ENCODE measurements at places on chromosomes 3 and 15.
A peak's percentile ranks its signal among the peaks of the same experiment; 100 is the strongest.

DNA sequence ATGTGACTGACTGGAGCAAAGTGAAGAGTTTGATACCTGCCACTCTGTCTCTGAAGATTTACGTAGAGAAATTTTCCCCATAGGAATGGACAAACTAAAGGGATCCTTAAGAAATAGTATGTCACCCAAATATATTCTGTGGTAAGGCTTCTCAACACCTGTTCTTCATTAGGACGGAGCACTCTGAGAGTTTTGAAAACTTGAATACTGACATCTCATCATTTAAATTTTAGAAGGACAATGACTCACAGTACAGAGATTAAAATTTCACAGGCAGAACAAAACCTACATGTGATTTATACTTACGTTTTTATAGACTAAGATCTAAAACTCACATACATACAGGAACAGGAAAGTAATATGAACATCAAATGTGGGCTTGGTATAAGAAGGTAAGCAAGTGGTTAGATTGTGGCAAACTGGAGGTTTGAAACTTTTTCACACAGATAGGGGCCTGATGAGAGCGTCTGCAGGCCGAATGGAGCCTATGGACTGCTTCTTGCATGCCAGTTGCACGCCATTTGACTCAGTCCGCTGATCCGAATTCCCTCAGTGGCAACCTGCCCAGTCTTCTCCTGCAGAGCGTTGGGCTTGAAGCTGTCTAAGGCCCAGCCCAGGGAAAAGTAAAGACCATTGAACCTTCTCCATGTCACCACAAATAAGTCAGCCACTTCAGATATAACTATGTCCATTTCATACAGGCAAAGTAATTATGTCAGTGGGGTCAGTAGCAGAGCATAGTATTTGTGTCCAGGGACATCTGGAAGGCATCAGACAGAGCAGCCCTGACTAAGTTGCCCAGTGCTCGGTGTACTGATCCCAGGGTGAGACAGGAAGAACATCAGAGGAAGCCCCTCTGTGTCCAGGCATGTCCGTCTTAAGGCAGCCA is 45.7 kb downstream of the ZBTB38 start:
- DNase-seq, result peak; percentile 58

DNA sequence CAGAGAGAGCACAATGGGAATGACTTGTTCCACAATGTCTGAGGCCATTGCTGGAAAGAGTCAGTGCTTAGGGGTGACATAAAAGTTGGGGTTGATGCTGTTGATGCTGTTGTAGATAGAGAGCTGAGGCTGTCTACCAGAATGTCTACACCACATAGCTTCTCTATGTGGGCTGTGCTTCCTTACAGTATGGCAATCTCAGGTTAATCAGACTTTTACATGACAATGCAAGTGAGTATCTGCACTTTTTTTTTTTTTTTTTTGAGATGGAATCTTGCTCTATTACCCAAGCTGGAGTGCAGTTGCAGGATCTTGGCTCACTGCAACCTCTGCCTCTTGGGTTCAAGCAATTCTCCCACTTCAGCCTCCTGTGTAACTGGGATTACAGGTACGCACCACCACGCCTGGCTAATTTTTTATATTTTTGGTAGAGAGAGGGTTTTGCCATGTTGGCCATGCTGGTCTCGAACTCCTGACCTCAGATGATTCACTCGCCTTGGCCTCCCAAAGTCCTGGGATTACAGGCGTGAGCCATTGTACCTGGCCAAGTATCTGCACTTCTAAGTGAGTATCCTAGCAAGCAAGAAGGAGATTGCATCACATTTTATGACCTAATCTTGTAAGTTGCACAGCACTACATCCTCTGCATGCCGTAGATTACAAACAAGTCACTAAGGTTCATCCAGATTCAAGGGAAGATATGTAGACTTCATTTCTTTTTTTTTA is 28.7 kb downstream of the DLEC1 start:
- DNase-seq, result no peak

DNA sequence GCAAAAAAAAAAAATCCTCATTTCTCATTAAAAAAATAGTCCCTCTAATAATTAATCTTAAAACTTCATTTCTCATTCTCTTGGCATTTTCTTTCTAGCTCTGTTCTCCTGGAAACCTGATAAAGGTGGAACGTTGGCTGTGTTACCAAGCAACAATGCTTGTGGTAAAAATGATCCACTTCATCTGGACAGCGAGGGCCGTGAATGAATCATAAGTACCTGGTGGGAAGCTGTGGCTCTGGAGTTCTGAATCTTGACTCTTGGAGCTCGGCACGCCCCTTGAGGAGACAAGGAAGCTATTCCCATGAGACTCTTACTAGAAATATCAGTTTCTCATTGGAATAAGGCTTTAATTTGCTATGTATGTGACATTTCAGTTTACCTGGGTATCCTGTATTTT is 32.5 kb downstream of the BCL2L10 start:
- DNase-seq, result no peak

DNA sequence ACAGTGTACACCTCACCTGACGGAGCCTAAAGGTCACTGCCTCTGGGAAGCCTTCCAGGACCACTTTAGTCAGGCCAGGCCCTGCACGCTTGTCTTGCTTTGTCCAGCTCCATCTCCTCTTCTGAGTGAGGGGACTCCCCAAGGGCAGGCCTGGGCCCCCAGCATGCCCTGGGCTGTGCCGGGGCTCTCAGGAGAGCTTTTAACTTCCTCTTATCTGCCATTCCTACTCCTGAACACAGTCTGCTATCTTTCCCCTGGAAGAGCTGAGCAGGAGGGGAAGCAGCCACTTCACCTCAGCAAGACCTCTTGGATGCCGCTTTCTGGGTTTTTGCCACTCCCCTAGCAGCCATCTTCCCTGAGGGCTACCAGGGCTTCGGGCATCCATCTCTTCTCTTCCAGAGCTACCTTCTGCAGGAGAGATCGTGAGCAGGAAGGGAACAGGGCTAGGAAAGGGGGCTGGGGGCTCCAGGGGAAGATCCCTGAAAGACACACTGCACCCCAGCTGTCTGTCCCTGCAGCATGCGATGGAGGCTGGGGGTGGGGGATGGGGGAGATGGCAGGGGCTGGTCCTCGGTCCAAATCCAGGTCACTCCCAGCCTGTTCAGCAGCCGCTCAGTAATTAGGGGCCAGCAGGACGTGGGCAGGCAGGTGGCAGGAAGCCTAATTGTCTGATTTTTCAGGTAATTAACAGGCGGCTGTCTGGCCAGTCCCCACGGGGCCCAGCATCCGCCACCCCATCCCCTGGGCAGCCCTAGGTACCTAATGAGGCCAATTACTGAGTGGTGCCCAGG is 19.9 kb upstream of the RPL29 start:
- no peak for DNase-seq

- DNase-seq, result no peak
Measured at GRCh38 chr3:20225769-20226168, 39.8 kb upstream of the SGO1 start.

GRCh38 chr3:194906229-194906629 is 220.5 kb downstream of the FAM43A start:
- no peak for DNase-seq

GRCh38 chr15:86649277-86649676 is 569.6 kb downstream of the AGBL1 start:
- DNase-seq, result no peak

DNA sequence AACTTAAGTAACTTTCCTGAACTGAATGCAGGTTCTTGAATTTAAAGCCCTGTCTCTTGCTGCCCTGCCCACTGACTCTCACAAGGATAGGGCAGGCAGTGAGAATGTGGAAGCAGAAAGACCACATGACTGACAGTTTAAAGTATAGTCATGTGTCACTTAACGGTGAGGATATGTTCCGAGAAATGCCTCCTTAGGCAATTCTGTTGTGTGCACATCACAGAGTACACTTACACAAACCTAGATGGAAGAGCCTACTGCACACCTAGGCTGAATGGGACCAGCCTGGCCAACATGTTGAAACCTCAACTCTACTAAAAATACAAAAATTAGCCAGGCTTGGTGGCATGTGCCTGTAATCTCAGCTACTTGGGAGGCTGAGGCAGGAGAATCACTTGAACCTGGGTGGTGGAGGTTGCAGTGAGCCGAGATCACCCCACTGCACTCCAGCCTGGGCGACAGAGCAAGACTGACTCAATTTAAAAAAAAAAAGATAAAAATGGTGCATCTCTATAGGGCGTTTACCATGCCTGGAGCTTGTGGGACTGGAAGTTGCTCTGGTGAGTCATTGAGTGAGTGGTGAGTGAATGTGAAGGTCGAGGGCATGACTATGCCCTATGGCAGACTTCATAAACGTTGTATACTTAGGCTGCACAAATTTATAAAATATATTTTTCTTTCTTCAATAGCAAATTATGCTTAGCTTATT is 18.9 kb upstream of the COPG1 start:
- peak; percentile 67 for DNase-seq
